Progenitor cell of endocrine pancreas (in vitro differentiated cells): ENCODE measurements at places on chromosomes 4 and X. TPM values are rescaled to one million over a fixed set of nuclear protein-coding genes. Genes with fewer than 3 reads are reported as not detected.

DNA sequence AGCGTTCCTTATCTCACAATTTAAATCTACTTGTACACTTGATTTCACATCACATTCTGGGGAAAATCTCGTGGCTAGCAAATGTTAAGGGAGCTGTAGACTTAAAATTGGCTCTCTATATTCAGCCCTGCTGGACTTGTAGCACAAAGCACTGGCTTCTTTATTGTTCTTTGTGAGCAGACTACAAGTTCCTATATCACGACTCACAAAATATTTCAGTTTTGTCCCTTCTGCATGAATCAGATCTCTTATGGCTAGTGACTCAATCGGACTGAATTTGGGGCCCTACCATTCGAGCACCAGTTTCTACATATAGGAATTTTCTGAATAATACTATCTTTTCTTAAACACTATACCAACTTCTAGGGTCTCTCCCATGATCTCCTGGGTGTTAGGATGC, 390.1 kb downstream of the ADAM29 start:
- H3K27me3 ChIP-seq = no peaks in the 10 kb centered on the region
- no peaks in the 10 kb centered on the region for H3K36me3 ChIP-seq
- H3K4me3 ChIP-seq = no peak overlapping the region
- H3K4me1 ChIP-seq = no peaks in the 10 kb centered on the region
- no peak for DNase-seq
- no peak overlapping the region for H3K27ac ChIP-seq

- no peaks in the 10 kb centered on the region for H3K27me3 ChIP-seq
- H3K4me3 ChIP-seq = no peak overlapping the region
- H3K27ac ChIP-seq = no peak overlapping the region
- H3K4me1 ChIP-seq = peaks cover 3% of the 10 kb centered on the region
These were observed 69.4 kb downstream of the RWDD4 start for GRCh38 chr4:183589461-183590099.

- peaks cover 5% of the 10 kb centered on the region for H3K4me1 ChIP-seq
- peak; percentile 9 for DNase-seq
- H3K36me3 ChIP-seq = no peaks in the 10 kb centered on the region
- H3K27ac ChIP-seq = no peak overlapping the region
These were observed 960 bp downstream of the TRPC3 start for GRCh38 chr4:121950680-121951520.

GRCh38 chr4:8403976-8404375, 36.5 kb downstream of the ACOX3 start:
- DNase-seq = no peak
- no peak overlapping the region for H3K27ac ChIP-seq
- peaks cover 18% of the 10 kb centered on the region for H3K36me3 ChIP-seq
- no peaks in the 10 kb centered on the region for H3K27me3 ChIP-seq

GRCh38 chr4:79385641-79386040, 22.4 kb downstream of the GK2 start:
- DNase-seq = no peak
- no peaks in the 10 kb centered on the region for H3K36me3 ChIP-seq
- no peak overlapping the region for H3K27ac ChIP-seq
- H3K27me3 ChIP-seq = no peaks in the 10 kb centered on the region

DNA sequence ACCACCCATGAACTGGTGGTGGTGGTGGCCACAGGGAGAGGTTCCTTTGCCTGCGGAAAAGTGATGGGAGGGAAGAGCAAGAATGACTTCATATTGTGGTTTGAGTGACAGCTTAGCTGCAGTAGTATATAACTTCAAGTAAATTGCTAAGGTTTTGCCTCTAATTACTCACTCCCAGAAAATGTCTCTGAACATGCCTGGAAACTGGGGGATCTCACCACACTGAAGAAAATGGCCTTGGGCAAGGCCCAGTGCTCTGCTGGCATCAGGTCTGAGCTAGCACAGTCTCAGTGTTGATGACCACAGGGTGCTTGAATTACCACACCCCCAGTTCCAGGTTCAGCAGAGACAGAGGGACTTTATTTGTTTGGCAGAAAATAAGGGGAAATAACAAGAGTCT, 2085.4 kb downstream of the ARAP2 start:
- no peaks in the 10 kb centered on the region for H3K27me3 ChIP-seq
- no peak overlapping the region for H3K4me3 ChIP-seq
- peaks cover 2% of the 10 kb centered on the region for H3K36me3 ChIP-seq
- DNase-seq = no peak

GRCh38 chr4:155392481-155393184, 15.9 kb upstream of the MAP9 start:
- no peak overlapping the region for H3K27ac ChIP-seq
- no peak for DNase-seq
- no peaks in the 10 kb centered on the region for H3K27me3 ChIP-seq
- no peaks in the 10 kb centered on the region for H3K4me1 ChIP-seq

The NDNF gene
- 0.34 and 0.67 TPM in 2 replicates for total RNA-seq
